T follicular helper cell (primary cell): ENCODE measurements at places on chromosomes 4 and X.

DNA sequence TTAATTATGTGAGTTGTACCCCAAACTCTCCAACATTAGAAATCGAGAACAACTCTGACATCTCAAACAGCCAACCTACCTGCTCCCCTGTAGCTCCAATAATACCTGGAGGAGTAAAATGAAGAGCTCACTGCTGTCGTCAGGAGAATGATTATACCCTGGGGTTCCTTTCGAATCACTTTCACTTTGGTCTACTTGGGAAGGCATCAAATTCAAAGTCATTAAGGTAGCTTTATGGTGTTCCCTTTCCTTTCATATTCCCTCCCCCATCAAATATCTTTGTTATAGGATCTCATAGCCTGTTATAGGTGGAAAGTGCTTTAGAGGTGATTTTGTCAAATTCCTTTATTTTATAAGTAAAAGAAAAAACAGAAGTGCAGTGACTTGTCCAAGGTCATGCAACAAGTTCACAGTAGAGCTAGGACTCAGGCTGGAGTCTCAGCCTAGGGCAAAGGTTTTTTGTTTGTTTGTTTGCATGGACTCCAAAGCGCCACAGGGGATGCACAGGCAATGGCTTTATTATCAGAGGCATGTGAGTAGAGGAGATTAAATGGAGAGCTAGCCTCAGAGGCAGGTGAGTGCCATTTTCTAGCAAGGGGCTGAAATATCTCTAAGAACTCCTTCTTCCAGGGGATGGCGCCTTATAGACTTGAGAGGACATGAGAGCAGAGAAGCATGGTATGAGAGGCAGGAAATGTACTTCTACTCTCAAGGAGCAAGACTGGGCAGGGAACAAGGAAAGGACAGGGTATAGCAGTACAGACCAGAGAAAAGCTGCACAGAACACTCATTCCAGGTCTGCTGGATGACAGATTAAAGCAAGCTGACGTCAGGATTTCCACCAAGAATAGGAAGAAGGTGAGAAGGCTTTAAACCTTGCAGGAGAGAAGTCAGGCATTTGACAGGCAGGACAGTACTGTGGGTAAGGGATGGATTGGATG lies 262.1 kb upstream of the GPC4 start:
- DNase-seq: no peak

DNA sequence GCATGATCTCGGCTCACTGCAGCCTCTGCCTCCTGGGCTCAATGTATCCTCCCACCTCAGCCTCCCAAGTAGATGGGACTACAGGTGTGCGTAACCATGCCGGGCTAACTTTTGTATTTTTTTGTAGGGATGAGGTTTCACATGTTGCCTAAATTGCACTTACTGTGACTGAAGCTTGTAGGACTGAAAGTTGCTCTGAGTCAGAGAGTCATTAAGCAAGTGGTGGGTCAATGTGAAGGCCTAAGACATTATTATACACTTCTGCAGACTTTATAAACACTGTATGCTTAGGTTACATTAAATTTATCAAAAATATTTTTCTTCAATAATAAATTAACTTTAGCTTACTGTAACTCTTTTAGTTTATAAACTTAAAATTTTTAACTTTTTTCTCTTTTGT lies 170.2 kb downstream of the FAT4 start:
- no peak for DNase-seq

DNA sequence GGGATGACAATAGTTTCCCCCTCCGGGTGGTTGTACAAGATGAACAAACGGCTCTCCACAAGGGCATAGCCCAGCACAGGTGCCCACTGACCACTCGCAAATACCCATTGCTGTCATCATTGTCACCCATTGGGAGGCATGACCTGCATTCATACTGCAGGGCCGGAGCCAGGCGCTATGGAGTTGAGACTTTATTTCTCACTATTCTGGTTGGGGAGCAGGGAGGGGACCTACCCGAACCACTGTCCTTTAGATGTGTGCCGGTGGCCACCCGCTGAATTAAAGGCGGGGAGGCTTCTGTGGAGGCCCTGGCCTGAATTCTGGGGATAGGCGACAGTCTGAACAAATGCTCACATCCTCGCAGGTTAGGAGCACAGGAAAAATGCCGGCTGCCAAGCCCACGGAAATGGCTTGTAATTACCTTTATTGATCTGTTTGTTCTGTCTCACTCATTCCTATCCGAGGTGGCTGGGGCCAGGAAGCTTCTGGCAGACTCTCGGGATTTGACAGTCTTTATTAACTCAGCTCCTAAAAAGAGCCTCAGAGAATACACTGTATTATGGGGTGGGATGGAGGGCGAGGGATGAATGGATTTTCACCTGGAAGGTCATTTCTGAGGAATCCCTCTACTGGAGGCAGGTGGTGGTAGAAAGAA lies 125.1 kb upstream of the PSAPL1 start:
- DNase-seq: no peak

GRCh38 chrX:15761564-15762191 lies 23.6 kb downstream of the CA5B start:
- DNase-seq: no peak

DNA sequence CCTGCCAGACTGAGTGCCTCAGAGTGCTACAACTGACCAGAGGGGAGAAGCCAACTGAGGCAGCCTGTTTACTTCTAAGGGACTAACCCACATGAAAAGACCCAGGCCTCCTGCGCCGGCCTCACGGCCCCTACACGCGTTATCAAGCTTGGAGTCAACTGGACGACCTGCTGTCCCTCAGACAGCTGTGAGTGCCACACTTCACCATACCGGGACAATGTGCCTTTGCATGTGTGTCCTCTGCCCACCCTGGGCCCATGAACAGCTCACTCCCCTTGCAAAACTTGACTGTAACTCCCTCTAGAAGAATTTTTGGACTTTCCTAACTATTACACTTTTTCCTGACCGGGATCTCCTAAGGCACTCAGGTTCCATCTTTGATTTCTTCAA lies 1.8 kb downstream of the NOP14 start:
- no peak for DNase-seq

- no peak for DNase-seq
Observed at GRCh38 chr4:4968161-4968725, 51.0 kb downstream of the CYTL1 start.

DNA sequence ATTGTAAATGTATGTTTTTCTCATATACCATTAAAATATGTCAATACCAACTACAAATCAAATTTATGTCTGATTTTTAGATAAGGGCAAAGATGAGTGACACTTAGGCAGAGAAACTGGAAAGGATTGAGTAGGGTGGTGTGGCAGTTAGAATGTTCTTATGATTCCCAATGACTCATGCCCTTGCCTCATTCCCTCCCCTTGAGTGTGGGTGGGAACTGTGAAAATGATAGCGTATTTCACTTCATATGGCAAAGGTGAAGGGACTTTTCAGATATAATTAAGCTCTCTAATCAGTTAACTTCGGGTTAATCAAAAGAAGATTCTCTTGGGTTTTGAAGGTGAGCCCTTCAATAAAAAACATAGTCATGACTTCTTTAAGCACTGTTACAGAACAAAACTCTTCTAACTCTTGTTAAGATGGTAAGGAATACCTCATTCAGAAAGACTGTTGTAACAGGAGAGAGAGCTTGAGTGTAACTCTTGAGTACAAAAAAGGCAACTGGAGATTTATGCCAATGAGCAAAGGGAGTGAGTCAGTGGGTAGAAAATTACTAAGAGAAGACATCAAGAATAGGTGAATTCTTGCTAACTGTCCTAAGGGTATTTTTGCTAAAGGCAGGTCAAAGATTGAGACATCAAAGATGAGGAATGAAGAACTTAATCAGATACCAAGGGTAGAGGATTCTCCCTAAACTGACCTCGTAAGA lies 329.5 kb downstream of the KCTD8 start:
- no peak for DNase-seq

DNA sequence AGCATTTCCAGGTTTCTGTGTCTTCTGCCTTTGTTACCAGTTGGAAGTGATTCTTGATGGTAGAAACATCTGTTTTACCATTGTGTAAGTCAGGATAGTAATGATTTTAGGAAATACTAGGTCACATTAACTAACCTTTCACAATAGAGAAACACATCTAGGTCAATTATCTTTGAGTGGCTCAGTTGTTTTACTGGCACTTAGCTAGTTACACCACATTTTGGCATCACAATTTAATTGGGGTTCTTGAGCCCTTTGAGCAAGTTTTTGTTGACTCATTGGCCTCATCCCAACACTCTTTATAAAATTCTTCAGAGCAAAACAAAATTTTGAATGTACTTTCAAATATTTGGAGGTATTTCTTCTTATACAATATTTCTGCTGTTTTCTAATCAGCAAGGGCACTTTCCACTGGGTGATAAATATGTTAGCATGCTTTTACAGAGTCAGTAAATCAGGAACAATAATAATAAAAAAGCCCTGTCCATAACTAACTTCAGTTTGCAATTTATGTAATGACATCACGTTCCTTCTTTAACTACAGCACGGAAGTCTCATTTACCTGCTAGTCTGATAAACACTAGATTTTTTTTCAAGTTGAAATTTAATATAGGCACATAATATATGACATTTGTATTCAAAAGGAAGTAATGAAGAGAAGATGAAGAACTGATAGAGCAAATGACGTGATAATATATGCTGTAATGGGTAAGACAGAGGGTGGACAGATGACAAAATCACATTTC lies 64.8 kb upstream of the GK2 start:
- no peak for DNase-seq

- no peak for DNase-seq
Observed at GRCh38 chr4:154082760-154083535, 294.1 kb upstream of the SFRP2 start.
